ENCODE measurements at places on chromosomes 7 and 10.

DNA sequence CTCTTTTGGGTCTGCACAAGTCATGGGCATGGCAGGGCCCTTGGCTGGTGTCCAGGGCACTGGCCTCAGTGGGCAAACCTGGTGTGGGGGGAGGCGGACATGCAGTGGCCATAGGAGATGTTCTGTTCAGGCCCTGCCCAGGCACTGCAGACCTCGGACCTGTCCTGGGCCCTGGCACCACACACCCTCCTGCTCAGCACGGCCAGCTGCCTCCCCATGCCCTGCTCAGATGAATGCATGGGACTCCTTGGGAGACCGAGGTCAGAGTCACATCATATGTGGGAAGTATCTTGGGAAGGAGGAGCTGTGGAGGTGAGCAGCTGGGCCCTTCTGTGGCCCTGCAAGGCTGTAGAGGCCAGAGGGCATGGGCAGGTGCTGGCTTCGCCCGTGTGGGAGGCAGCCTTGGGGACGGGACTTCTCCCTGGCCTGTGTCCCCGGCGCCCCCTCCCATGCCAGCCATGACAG is 130.8 kb downstream of the VIPR2 start:
- no peak for DNase-seq
- no peaks in the 10 kb centered on the region for H3K27me3 ChIP-seq
- H3K4me3 ChIP-seq: no peak overlapping the region

- no peaks in the 10 kb centered on the region for H3K27me3 ChIP-seq
- peaks cover 9% of the 10 kb centered on the region for H3K4me1 ChIP-seq
- peak; percentile 64 for DNase-seq
These were observed 78.5 kb downstream of the LHPP start for GRCh38 chr10:124539935-124540641.

DNA sequence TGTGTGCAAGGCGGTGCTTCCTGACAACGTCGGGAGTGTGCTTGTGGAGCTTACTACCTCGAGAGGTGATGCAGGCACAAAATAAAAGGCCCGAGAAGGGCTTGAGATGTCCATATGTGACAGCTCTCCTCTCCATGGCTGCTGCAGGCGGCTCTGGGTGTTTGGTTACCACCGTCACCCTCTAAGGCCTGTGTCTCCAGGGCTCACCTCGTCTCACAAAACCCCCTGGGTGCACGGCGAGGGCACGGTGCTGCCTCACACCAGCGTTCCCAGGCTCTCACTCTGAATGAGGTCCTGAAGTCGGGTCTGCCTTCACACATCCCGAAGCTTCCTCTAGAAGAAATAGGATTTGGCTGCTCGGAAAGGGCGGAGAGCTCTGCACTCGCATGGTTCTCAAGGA is 32.9 kb downstream of the PROSER2 start:
- DNase-seq: no peak
- H3K4me1 ChIP-seq: no peaks in the 10 kb centered on the region
- H3K27me3 ChIP-seq: peaks cover 13% of the 10 kb centered on the region
- H3K36me3 ChIP-seq: no peaks in the 10 kb centered on the region
- H3K27ac ChIP-seq: no peak overlapping the region

DNA sequence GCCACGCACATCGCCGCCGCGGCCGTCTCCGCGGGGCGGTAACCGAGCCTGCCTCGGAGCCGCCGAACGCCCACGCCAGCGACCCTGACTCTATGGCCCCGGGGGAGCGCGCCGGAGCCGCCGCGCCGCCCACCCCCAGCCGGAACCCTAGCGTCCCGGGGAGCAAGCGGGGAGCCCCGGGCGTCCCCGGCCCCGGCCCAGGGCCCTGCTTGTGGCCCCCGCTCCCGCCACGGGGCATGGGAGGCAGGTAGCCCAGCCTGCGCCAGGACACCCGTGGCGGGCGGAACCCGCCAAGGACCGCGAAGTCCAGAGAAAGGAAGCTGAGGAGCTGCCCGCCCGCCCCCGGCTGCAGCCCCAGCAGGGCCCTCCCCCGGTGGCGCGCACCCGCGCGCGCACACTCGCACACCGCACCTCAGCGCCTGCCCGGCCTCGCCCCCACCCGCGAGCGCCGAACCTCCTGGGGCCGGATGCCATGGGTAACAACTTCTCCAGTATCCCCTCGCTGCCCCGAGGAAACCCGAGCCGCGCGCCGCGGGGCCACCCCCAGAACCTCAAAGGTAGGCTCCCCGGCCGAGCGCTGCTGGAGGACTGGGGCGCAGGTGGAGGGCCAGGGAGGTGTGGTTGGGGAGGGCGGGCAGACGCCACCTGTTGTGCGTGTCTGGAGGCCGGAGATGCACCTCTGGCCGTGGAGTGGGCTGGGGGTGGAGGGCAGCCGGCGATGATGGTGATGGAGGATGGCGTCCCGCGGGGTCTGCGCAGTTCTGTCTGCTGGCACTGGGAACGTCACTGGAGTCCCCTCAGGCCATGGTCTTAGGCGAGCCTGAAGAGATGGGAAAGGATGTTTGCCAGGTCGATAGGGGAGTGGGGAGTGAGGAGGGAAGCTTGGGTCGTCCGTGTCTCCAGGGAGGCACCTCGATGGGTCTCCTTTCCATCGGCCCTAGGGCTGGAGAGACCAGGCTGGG is 692 bp downstream of the NEURL1 start:
- H3K27ac ChIP-seq: no peak overlapping the region
- H3K27me3 ChIP-seq: peaks cover 58% of the 10 kb centered on the region
- H3K36me3 ChIP-seq: no peaks in the 10 kb centered on the region

- H3K4me1 ChIP-seq: no peaks in the 10 kb centered on the region
- no peaks in the 10 kb centered on the region for H3K27me3 ChIP-seq
- no peak overlapping the region for H3K4me3 ChIP-seq
- no peak overlapping the region for H3K27ac ChIP-seq
- H3K36me3 ChIP-seq: peaks cover 5% of the 10 kb centered on the region
These were observed 55.2 kb upstream of the CCAR1 start for GRCh38 chr10:68665841-68666240.

DNA sequence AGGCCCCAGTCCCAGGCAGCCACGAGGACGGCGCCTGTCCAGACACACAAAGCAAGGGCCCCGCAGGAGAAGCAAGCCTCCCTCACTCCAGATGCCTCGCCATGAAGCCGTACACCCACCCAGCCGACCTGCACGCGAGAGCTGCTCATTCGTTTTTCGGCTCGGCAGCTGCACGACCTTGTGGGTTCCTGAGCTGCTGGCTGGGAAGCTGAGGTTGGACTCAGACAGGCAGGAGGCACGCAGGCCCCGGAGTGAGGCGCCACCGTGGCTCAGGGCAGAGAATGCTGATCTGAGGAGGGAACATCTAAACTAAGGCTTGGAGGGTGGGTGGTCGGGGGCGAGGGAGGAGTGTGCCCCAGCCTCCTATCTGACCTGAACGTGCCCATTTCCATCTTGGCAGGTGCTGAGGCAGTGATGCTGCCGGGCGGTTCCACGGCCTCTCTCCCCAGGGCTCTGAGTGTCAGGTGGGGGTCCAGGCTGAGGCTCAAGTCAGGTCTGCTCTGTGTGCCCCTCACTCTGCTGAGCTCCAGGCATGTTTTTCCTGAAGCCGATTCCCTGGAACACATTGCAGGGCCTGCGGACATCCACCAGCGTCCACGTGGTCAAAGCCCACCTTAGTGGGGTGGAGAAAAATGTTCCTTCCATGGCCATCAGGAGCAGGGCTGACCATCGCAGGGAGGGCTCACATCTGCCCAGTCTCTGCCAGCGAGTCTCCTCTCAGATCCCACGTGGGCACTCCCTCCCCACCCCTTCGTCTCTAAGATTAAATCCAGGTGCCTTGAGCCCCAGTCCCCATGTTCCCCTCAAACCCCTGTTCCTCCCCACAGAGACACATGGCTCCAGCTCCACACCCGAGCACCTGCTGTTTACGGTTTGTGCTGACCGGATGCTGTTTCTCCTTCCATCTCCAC is 28.1 kb upstream of the FAM20C start:
- no peaks in the 10 kb centered on the region for H3K4me1 ChIP-seq
- H3K27ac ChIP-seq: no peak overlapping the region
- no peak for DNase-seq
- no peaks in the 10 kb centered on the region for H3K27me3 ChIP-seq

DNA sequence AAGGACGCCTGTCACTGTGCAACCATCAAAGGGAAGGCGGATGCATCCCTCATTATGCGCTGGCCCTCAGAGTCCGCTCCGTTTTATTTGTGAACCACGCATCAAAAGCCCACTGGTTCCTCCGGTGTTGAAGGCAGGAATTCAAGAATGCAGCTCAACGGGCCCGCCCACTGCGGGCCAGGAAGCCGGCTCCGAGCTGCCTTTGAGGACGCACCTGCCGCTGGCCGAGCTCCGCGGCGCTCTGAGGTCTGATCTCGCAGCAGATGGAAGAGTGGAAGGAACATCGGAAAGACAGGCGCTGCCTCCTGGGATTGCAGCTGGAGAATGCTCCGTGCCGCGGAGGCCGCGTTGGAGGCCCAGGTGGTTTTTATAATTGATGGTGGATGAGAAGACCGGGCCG is 56.9 kb upstream of the ADGRA1 start:
- no peak for DNase-seq
- no peaks in the 10 kb centered on the region for H3K4me1 ChIP-seq
- no peak overlapping the region for H3K4me3 ChIP-seq
- H3K27me3 ChIP-seq: no peaks in the 10 kb centered on the region
- no peaks in the 10 kb centered on the region for H3K36me3 ChIP-seq
- no peak overlapping the region for H3K27ac ChIP-seq

GRCh38 chr10:43606323-43607198 is at the start of gene ZNF485:
TSS of gene ZNF485 (plus strand) at chr10:43606438. CDS start at chr10:43607051, 613 bp downstream.
- peak within 1 kb of the TSS; percentile 77 for H3K4me3 ChIP-seq
- H3K27me3 ChIP-seq: peaks cover 5% of the 10 kb centered on the region
- peaks cover 43% of the 10 kb centered on the region for H3K36me3 ChIP-seq
- H3K4me1 ChIP-seq: peaks cover 28% of the 10 kb centered on the region
- peak; percentile 70 for DNase-seq

DNA sequence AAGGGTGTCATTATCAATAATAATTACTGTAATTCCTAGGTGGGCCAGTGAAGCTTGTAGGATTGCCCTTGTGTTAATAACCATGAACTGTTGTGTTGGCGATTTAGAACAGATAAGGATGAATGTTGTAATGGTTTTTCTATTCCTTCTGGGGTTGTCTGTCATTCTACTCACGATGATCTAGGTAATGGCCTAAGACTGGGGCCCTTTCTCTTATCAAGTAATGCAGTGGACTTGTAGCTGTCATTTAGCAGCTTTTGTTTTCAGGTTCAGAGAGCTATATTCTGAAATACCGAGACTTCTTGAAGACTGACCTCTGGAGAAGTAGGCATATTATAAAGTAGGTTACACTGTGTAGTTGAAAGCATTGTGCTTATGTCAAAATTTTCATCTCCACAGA is 110.2 kb downstream of the TAF3 start:
- H3K27me3 ChIP-seq: no peaks in the 10 kb centered on the region
- no peak overlapping the region for H3K4me3 ChIP-seq
- H3K27ac ChIP-seq: no peak overlapping the region

DNA sequence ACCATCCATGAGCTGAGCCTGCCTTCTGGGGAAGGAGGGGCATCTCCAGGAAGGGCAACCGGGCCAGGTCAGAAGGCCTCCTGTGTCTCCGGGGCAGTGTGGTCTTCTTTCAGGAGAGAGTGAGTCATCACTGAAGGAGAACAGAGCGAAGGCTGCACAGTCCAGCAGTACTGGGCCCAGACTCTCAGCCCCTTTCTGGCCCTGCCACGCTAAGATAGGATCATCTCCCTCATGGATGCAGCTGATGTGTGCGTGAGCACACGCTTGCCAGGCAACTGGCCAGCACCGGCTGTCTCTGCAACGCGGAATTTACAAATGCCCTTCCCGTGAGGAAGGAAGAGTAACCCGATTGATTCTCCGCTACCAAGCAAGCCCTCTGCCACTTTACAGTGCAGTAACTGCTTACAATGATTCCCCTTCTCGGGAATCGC is 328.2 kb downstream of the TNS3 start:
- H3K27ac ChIP-seq: no peak overlapping the region
- H3K27me3 ChIP-seq: peaks cover 19% of the 10 kb centered on the region
- H3K4me3 ChIP-seq: no peak overlapping the region
